ENCODE measurements at places on chromosomes 13 and 19.

DNA sequence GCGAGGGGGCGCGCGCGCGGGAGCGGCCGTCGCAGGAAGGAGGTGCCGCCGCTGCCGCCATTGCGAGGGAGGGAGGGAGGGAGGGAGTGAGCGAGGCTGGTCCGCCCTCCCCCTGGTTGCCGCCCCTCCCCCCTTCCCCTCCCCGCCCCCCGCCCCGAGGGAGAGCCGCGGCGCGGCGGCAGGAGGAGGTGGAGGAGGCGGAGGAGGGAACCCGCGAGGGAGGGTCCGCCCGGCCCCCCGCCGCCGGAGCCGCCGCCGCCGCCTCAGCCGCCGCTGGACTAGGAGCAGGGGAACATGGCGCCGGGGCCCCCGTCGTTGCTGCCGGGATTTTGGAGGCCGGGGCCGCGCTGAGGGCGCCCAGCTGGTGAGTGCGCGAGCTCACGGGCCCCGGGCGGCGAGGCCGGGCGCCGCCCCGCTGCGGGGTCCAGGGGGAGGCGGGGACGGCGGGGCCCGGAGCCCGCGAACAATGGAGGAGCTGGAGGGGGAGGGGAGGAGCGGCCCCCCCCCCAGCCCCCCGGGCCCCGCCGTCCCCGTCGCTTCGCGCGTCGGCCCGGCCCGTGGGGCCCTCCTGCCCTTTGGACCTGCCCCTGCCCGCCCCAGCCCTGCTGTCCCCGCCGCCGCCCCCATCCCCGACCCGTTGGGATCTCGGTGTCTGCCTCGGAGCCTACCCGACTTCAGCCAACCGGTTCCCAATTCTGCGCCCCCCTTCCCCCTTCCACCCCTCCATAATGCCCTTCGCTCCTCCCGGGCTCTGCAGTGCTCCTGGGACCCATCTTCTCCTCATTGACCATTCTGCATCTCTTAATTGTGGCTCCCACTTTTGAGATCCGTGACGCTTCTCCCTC, at the start of gene ARHGAP35:
ARHGAP35 (plus strand) TSS at position 152 of the 845 bp plus-strand sequence. CDS start 57,679 bp downstream, outside the sequence.
- peak; percentile 81 for DNase-seq

- DNase-seq: no peak
These were observed 257.2 kb downstream of the DIAPH3 start for GRCh38 chr13:59906413-59907049.

DNA sequence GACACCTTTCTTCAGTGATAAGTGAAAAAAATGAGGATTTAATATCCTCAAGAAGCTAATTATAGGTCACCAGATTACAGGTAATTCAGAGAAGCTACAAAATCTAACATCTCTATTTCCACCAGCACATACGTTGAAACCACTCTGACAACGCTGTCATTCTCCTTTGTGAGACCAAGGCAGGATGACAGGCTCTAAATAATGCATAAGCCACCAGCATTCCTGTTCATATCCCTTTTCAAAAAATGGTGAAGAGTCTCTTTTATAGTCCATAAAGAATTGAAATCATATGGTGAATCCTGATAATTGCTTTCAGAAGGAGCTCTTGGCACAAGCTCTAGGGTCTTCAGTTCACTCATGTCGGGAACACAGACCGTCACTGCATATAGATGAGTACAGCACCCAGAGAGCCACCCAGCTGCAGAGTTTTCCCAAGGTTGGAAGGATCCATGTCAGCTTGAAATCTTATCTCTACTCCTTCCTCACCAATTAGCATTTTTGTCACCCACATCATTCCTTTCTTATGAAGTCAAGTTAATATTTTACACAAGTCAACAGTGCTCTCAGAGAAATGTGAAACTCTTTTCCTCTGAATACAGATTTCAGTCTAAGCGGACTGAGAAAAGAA, 431.4 kb downstream of the TBC1D4 start:
- DNase-seq: no peak

- no peak for DNase-seq
These were observed 95.8 kb upstream of the MYCBP2 start for GRCh38 chr13:77422724-77423123.

DNA sequence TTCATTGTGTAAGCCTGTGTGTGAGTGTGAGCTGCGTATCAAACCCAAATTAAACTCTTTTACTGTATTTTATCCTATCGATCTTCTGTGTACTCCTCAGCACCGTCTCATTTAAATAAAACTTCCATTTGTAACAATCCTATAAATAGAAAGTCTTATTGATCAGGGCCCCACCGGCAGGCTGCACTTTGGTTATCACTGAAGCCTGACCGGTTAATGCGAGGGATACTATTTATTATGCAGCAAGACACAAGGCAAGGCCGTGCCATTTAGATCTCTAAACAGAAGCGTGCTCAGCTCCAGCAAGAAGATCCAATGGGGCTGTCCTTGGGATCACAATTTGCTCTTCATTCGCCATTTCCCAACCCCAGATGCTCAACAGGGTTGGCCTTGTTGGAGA, 252.6 kb upstream of the TSHZ3 start:
- no peak for DNase-seq

- no peak for DNase-seq
These were observed at the start of gene CYP4F11 for GRCh38 chr19:15934332-15935078. TSS of gene CYP4F11 (minus strand) at chr19:15934529. CDS start at chr19:15934408, 121 bp downstream.

GRCh38 chr13:76813891-76814290, 72.3 kb downstream of the KCTD12 start:
- no peak for DNase-seq

DNA sequence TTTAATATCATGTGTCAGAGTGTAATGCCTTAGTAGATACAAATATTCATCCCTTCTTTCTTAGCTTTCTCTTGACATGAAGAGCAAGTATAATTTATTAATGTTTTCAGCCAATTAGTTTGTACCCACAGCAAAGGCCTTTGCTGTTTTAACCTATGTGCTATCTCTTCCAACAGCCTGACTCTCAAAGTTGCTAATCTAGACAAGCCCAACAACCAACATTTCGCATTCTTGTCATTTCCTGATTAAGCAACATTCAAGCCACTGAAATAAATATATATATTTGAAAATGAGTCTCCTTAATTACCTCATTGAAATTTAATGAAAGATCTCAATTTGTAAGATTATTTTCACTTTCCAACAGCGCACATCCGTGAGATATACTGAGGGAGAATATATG, 18.5 kb downstream of the EPSTI1 start:
- no peak for DNase-seq

DNA sequence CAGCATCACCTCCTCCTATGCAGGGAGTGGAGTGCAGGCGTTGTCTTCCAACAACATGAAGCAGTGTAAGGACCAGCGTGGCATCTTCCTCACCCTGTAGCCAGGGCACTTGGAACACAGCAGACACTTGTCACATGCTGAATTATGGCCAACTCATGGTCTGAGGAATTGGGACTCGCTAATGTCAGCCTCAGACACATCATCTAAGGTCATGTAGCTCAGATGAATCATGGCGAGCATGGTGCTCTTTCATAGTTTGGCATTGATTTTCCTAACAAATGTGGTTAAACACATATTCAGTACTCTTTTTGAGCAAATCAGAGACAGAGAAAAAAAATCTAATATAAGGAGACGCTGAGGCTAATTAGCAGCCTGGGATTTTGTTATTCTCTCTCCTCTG, 99.6 kb upstream of the SGCG start:
- DNase-seq: no peak

GRCh38 chr13:45446181-45446580, 18.6 kb upstream of the COG3 start:
- no peak for DNase-seq

DNA sequence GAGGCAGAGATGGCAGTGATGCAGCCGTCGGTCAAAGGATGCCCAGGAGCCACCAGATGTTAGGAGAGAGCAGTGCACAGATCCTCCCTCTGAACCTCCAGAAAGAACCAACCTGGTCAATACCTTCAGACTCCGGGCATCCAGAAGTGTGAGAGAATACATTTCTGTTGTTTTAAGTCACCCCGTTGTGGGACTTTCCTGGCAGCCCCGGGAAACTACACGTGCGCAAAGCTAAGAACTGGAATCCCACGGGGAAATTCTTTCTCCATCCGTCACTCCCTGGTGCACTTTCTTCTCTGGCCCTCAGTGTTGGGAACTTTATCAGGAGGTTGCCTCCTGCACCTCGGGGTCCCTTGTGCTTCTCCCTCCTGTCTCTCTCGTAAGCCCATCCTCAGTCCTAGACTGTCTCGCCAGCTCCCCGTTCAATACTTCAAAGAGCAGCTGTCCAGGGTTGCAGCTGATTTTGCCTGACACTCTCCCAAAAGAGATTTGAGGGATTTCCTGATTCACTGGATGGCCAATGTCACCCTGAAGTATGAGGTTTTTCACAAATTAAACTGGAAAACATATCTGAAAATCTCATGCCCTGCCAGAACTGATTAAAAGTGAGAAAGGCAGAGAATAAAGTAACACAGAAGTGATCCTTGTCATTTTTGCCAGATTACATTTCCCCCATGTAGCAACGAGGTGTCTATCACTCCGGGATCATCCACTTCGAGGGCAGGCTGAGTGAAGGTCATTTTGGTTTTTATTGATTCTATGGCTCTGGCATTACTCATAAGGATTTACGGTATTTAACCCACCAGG, 136.8 kb downstream of the DCT start:
- DNase-seq: no peak

DNA sequence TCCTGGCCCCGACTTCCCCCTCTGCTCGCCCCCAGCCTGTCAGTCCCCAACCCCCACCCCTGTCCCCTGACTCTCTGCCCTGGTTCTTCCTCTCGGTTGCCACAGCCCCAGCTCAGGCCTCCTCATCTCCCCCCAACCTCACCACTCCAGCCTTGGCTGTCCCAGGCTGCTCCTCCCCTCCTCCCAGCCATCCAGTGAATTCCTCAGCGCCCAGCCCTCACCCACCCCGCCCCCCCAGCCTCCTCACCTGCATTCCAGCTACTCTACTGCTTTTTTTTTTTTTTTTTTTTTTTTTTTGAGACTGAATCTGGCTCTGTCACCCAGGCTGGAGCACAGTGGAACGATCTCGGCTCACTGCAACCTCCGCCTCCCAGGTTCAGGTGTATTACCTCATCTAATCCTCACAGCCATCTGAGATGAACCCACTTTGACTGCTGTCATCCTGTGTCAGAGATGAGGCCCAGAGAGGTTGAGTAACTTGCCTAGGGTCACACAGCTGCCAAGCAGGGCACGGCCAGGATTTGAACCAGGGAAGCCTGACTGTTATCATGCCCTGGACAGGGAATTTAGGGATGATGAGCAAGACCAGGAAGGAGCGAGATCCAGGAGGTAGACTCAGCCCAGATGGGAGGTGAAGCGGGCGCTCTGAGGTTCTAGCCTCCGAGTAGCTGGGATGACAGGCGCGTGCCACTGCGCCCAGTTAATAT, 2.6 kb downstream of the SULT2B1 start:
- no peak for DNase-seq

- no peak for DNase-seq
These were observed 10.9 kb downstream of the LTBP4 start for GRCh38 chr19:40611900-40612698.

DNA sequence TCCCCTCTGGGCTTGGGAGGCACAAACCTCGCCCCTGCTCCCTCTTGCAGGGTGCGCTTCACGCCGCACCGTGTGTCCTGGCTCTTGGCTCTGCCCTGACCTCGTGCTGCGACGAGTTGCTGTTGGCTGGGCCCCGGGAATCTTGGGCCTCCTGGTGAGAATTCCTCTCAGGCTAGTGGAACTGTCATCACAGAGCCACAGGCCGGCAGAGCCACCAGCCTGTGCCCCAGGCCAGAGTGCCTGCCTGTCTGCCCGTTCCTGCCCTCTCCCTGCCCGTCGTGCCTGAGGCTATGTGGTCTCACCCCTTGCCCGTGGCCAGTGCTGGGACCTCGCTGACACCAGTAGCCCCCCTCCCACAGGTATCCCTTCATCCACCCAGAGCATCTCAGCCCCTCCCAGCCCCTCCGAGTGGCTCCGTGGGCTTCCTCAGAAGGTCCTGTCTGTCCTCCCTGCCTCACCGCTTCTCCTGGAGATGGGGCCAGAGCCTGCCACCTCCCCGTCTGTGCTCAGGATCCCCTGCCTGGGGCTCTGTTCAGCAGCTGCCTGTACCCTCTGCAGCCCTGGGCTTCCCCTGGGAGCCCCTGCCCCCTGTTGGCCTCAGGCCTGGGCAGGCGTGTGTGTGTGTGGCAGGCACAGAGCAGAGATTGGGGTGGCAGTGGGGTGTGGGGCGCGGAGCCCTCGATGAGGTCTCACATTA, 13.3 kb downstream of the NDUFB7 start:
- DNase-seq: no peak

DNA sequence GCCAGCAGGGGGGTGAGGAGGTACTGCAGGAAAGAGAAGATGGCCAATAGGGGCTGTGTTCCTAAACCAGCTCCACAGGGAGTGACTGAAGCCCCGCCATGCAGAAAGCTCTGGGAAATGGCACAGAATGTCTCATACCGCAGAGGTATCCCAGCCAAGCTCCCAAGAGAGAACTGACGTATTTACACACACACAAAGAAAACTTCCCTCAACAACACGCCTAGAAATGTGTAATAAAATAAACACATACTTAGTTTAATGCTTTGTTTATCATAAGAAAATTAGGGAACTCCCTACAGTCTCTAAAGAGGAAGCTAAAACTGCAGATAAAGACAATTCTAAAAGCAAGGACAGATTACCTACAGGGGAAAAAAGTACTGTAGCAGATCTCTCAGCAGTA, 40.0 kb downstream of the ESD start:
- no peak for DNase-seq

DNA sequence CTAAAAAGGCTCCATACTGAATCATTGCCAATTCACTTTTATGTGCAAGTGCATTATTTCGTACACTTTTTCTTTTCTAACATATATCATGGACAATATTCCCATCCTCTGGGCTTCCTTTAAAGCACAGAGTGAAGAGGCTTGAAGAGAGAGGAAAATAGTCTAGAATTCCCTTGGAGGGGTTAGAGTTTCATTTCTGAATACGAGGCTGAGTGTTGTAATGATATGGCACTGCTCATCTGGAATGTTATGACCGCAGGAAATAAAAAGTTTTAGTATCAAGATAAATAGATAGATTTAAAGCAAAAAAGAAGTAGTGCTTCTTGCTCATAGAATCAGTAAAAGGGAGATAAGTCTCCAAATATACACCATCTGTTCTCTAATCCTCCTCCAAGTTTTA, 412.3 kb upstream of the SLITRK1 start:
- no peak for DNase-seq

GRCh38 chr13:33383724-33384577, 98.4 kb upstream of the STARD13 start:
- no peak for DNase-seq

- no peak for DNase-seq
These were observed 1590.1 kb upstream of the PRR20A start for GRCh38 chr13:55550624-55551023.

DNA sequence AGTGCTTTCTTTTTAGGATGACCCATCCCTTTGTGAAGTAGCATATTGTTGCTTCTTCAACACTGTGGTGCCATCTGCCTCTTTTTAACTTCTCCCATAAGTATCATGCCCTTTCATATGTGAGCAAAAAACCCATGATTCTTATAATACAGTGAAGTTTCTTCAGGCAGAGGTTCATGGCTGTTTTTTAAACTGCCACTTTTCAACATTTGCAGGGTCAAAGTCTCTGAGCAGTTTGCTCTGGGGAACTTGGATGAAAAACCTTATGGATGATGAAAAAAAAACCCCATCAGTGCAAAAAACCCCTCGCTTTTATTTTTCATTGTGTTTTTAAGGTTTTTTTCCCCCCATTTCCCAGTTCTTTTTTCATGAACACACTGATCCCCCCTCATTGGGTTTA, 158.5 kb downstream of the LMO7 start:
- no peak for DNase-seq

GRCh38 chr13:53170910-53171309, 142.3 kb downstream of the OLFM4 start:
- no peak for DNase-seq

Measured in activated naive CD4-positive, alpha-beta T cell treated with anti-CD3 and anti-CD28 coated beads for 36 hours (primary cell).